ENCODE measurements at places on chromosomes 16 and 17.
A peak's percentile ranks its signal among the peaks of the same experiment; 100 is the strongest.

DNA sequence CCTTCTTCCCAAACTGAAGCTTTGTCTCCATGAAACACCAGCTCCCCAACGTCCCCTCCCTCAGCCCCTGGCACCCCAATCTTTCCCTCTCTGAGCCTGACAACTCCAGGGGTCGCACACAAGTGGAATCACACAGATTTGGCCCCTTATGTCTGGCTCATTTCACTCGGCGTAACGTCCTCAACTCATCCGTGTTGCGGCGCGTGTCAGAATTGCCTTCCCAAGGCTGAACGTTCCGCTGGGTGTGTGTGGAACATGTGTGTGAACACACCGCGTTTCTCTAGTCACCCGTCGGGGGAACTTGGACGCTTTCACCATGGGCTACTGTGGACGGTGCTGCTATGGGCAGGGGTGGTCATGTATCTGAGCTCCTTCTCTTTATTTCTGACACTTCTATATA lies 45.0 kb downstream of the TBC1D16 start:
- DNase-seq = no peak

- DNase-seq = no peak
These were observed 24.2 kb downstream of the IGSF6 start for GRCh38 chr16:21628121-21628726.

- DNase-seq = peak; percentile 85
These were observed 12.5 kb downstream of the ABCC3 start for GRCh38 chr17:50647187-50647586.

GRCh38 chr16:73172241-73172972 lies 124.5 kb upstream of the ZFHX3 start:
- DNase-seq = peak; percentile 46

- DNase-seq = no peak
These were observed 119.7 kb downstream of the SNX29 start for GRCh38 chr16:12096157-12096777.

DNA sequence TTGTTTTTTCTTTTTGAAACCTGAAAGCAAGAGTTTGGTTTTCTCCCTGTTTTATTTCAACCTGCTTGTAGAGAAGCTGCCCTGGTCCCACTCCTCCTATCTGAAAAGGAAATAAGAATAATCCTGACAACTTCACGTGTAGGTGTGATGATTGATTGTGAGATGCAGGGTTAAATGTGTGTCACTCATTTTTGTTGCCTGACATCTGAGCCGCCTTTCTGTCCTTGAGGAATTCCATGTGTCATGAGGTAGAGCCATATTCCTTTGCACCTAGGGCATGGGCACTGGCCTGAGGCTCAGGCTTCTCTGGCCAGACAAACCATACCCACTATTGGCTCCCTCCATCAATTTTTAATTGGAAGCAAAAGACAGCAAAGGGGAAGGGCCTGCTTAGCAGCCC lies 10.2 kb upstream of the SMPD3 start:
- no peak for DNase-seq

DNA sequence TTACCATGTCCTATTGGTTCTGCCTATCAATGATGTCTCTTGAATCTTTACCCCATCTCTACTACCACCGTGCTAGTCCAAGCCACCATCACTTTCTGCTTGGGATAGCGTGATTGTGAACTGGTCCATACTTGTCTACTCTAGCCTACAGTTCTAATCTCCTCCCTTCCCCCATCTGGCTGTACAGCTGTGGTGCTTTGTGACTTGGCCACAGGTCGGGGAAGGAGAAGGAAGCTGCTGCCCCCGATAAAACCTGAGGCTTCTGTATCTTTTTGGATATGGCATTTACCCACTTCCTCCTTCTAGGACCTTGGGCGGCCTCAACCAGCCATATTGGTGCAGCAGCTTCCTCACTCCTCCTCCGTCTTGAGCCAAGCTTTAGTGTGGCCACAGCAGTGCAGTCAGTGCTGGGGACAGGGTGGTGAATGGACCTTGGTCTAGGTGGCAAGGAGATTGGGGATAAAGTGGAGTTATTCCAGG lies 314 bp upstream of the ITGA2B start:
- no peak for DNase-seq

- DNase-seq = no peak
These were observed 5.0 kb downstream of the TP53I13 start for GRCh38 chr17:29573558-29573869.

DNA sequence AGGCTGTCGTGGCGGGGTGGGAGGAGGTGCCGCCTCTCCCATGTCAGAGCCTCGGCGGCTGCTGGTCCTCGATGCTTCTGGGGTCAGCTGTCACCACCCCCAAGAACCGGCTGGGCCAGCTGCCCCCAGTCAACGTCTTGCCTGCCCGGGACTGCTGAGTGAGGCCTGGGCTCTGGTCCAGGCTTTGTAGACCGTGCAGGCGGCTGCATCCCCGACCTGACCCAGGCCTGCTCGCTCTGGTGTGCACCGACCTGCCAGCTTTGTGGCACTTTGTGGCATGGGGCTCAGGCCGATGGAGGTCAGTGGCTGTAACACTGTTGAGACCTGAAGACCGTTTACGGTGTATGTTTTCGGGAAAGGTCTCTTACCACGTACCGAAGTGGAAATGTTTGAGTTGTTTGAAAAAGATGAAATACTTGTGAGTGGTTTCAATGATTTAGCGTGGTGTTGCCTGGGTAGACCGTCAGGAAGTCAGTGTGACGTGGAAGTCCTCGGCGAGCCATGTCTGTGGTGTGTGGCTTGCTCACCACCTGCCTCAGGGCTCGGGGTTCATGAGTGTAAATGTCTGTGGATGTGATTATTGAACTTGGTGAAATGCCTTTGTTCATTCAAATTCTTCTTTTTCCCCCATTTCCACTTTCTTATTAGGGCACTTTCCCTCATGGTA lies 53.2 kb upstream of the ZNF750 start:
- DNase-seq = no peak

GRCh38 chr17:57970710-57971109 lies 15.5 kb upstream of the CUEDC1 start:
- DNase-seq = no peak

- DNase-seq = no peak
These were observed 67.4 kb downstream of the KANSL1 start for GRCh38 chr17:46125831-46126230.

DNA sequence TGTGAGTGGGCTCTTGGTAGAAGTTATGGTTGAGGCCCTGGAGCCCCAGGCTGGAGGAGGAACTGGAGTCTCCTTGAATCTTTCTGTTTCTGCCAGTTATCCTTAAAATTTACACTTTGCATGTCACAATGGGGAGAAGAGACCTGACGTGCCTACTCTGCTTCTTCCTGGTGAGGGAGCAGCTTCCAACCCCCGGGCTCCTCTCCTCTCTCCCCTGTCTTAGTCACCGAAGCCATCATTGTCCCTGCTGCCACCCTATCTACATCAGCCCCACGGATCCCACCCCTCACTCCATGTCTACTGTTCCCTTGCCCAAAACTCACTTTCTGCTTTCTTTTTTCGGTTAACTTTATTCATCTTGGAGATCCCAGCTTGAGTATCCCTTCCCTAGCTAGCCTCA lies 17.6 kb downstream of the DNAJA3 start:
- DNase-seq = no peak

- DNase-seq = peak; percentile 74
These were observed 10.0 kb downstream of the TMEM235 start for GRCh38 chr17:78241277-78242023.

GRCh38 chr16:65070831-65071432 lies 50.9 kb downstream of the CDH11 start:
- no peak for DNase-seq

- DNase-seq = no peak
These were observed 103.3 kb upstream of the ERCC4 start for GRCh38 chr16:13816701-13817100.

GRCh38 chr17:4877089-4877488 lies 22.2 kb upstream of the C17orf107 start:
- no peak for DNase-seq

DNA sequence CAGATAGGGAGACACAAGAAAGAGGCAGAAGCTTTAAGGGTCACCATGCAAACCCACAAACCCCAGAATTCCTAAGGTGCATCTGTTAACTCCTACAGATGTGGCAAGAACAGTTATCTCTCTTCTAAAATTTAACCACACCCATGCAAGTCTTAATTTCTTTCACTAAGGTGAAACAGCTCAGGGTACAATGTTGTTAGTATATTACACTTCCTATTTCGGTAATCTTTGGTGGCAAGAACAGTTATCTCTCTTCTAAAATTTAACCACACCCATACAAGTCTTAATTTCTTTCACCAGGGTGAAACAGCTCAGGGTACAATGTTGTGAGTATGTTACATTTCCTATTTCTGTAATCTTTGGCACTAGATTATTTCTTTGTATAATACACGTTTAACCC lies 6.6 kb downstream of the CCL23 start:
- no peak for DNase-seq

DNA sequence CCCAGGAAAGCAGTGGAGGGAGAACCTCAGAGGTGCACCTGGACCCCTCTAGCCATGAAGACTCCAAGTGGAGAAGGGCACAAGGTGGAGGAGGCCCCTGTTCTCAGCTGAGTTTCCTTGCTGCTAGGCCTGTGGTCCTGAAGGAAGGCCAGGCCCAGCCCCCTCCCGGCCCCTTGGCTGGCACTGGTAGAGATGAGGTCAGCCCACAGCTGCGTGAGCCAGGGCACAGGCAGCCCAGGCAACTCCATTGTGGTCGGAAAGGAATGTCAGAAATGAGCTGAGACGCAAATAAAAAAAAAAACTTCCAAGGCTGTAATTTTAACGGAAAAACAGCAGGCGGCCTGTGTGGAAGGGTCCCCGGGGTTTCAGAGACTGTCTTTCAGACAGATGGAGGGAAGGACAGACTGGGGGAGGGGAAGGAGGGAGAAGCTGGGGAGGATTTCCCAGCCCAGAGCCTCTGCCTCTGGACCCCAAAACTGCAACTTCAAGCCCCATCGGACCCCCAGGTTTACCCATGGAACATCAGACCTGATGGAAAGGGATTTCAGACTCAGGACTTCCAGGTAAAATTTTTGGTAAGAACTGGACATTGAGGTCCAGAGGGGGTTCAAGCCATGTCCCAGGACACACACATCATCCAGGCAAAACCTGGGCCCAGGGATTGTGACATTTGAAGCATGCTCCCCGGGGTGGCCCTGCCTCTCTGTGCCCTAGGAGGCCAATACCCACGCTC lies 25.6 kb upstream of the MRPS23 start:
- peak; percentile 78 for DNase-seq

GRCh38 chr17:17109256-17109655 lies 67.0 kb downstream of the MPRIP start:
- DNase-seq = no peak

GRCh38 chr17:75181608-75182318 lies 996 bp downstream of the SUMO2 start:
- peak; percentile 26 for DNase-seq

DNA sequence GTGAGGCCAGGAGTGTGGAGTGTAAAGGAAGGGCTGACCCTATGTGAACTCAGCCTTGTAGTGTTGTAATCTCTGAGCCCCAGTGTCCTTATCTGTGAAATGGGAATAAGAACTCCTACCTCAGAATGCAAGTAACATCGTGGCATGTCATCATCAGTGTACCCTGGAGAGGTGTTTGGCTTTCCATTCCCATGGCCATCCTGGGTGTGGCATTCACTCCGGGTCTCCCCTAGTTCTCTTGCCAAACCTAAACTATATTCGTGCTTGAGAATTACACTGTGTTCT lies 1.9 kb downstream of the NXPH3 start:
- no peak for DNase-seq

DNA sequence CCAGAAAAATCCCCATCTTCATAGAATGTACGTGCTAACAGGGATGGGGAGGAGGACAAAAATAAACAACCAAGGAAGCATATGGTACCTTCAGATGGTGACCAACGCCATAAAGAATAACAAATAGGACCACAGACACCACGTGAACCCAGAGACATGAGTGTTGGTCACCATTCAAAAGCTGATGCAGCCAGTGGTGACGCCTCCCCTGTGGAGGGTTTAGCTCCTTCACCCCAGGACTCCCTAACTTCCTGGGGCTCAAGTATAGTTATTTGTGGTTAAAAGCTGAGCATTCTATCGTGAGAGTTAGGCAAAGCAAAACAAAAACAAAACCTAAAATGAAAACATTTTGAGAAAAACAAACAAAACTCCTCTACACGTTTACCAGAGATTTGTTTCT lies 184.7 kb downstream of the SOX9 start:
- no peak for DNase-seq

GRCh38 chr16:9062301-9062700 lies 29.1 kb upstream of the HAPSTR1 start:
- no peak for DNase-seq

- DNase-seq = no peak
These were observed 25.5 kb downstream of the TMEM235 start for GRCh38 chr17:78256707-78257591.

DNA sequence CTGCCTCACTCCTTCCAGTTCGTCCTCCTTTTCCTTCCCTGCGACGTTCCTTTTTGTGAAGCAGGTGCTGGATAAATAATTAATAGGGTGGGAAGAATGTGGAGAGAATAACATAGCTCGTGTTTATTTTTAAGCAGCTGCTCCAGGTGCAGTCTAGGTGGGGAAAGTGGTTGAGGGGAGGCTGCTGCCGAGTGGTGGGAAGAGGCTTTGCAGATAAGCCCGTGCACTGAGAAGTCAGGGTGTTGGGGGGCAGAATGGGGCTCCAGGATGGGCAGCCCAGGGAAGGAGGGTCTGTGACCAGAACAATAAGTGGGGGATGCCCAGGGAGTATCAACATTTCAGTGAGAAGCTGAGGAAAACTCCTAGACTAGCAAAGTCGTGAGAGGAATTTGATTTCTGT lies 300.5 kb downstream of the CPPED1 start:
- DNase-seq = no peak

- DNase-seq = no peak
These were observed 10.2 kb upstream of the GGA2 start for GRCh38 chr16:23520500-23520899.

GRCh38 chr17:55241097-55241496 lies 23.7 kb upstream of the HLF start:
- no peak for DNase-seq

DNA sequence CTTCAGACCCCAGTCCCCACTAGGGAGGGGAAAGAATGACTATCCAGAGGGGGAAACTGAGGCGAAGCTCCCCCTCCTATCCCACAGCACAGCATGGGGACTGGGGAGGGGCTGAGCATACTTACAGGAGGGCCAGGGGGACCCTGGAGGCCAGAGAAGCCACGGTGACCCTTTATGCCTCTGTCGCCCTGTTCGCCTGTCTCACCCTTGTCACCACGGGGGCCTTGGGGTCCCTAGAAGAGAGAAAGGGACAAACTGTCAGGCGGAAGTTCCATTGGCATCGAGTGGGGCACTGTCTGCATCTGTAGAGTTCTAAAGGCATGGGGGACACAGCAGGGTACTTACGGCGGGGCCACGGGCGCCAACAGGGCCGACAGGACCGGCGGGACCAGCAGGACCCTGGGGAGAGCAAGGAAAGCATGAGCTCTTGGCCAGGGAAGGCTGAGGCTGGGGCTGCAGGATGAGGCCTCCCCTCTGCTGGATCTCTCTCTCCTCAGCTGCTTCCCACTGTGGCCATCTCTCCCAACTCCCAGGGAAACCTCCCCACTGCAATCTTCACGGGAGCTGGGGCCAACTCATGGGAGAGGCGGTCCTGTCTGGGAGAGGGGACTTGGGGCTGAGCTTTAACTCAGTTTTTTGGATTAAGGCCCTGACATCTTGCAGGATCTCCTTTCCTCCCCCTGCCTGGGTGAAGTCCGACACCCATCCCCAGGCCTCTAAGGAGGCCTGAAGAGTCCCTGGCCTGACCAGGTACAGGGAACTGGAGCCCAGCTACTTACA lies 13.5 kb downstream of the COL1A1 start:
- DNase-seq = no peak

- DNase-seq = no peak
These were observed 273.1 kb upstream of the CCL2 start for GRCh38 chr17:33981711-33982601.
